Ovary (tissue), 10 donors: ENCODE measurements at places on chromosomes 11 and 22. TPM values are rescaled to one million over a fixed set of nuclear protein-coding genes. Genes with fewer than 3 reads are reported as not detected.

DNA sequence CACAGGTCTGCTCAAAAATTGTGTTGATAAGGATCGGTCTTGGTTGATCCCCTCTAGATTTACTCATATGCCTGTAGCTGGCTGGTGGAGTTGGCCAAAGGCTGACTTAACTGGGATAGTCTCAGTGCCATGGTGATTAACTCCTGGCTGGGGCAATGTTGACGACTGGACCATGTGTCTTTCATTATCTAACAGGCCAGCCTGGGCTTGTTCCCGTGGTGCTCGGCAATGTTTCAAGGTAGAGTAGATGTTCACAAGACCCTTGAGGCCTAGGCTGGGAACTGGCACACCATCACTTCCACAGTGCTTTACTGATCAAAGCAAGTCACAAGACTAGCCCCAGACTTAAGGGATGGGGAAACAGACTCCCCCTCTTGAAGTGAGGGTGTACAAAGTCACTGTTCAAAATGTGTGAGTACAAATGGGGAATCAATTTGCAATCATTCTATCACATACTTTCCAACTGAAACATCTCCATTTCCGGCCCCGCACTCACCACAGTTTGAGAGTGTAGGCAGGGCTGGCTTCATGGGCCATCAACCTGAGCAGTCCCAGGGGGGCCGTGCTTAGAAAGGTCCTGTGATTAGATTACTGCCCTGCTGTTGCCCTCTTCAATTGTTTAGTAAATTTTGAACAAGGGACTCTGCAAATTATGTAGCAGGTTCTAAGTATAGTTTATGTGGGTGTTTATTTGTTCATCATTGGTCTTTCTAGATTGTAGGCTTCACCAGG is 240.8 kb downstream of the NELL1 start:
- DNase-seq = no peak

The TP53AIP1 gene
- 0.26 TPM for total RNA-seq

GRCh38 chr22:32920734-32921133 is 119.2 kb downstream of the TIMP3 start:
- DNase-seq = no peak

DNA sequence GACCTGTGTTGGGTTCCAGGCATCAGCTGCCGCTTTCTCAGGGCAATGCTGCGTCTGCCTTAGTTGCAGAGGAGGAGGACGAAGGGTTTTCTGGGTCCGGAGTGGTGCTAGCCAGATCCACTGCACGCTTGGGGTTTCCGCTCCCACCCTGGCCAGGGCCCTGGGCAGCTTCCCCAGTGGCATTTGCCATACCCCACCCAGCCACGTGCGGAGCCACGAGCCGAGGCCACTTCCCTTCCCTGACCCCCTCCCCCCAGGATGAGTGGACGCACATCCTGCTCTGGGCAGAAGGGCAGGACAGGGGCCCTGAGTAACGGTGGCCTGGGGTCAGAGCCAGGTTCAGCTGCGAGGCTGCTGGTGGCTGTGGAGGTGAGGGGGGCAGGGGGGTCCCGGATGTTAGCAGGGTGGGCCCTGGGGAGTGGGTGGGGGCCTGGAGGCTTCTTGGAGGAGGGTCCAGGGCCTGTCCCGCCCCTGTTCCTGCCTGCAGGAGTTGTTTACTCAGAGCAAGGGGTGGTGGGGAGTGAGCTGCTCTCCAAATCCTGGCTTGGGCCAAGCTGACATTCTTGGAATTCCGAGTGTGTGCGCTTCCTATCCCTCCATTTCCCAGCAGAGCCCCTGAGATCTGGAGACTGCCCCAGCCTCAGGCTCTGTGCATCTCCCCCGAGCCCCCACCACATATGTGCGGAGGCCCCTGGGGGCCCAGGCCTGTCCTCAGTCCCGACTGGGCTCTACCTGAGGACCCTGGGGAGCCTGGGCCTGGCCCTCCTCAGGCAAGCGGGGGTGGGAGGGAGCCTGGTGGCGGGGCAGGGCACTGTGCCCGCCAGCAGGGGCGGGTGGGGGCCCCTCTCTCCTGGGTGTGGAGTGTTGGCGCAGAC is 1.4 kb downstream of the TSPAN4 start:
- peak; percentile 90 for DNase-seq

DNA sequence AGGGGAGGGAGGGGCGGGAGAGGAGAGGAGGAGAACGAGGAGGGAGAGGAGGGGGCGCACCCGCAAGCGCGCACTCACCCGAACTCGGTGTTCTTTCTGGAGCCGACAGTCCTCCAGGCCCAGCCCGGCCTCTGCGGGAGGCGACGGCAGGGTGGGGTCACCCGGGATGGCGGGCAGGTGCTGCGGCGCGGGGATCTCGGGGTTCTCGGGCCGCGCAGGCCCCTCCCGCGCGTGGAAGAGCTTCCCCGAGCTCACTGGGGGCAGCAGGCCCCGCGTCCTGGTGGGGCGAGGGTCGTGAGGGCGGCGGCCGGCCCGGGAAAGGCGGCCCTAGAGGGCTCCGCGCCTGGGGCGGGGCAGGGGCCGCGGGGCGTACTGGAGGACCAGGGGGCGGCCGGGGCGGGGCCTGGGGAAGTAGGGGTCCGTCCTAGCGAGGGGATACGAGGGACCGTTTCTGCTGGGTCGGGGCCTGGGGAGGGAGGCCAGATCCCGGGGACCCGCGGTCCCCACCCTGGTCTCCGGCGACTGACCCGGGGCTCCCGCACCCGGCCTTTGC is 5.2 kb downstream of the LMNTD2 start:
- DNase-seq = no peak

The TRPM5 gene
- total RNA-seq = not detected

The ISX gene
- not detected for total RNA-seq

The OR52I2 gene
- not detected for total RNA-seq

- DNase-seq = no peak
These were observed 16.5 kb downstream of the P2RY2 start for GRCh38 chr11:73234471-73235181.

GRCh38 chr11:1830322-1831223 is 4.2 kb upstream of the SYT8 start:
- no peak for DNase-seq

The HARBI1 gene
- 2.5 TPM for total RNA-seq
